ENCODE measurements at places on chromosomes 12 and 14. TPM values are rescaled to one million over a fixed set of nuclear protein-coding genes. Genes with fewer than 3 reads are reported as not detected.
A peak's percentile ranks its signal among the peaks of the same experiment; 100 is the strongest.

DNA sequence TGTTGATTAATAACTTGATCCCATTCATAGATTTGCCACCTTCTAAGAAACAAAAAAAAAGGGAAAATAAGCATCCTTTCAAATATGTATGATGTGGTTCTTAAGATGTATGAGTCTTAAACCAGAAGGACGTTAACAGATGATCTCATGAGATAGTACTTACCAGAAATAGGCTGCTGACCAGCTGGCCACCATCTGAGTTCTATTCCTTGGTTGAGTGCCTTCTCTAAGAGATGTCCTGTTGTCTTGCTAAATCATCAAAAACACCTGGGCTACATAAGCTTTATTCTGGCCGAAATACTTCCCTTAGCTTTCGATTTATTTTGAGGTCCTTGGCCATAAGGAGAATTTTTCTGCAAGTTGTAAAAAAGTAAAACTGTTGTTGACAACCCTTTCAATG, 55.6 kb downstream of the GPR65 start:
- no peak for DNase-seq

DNA sequence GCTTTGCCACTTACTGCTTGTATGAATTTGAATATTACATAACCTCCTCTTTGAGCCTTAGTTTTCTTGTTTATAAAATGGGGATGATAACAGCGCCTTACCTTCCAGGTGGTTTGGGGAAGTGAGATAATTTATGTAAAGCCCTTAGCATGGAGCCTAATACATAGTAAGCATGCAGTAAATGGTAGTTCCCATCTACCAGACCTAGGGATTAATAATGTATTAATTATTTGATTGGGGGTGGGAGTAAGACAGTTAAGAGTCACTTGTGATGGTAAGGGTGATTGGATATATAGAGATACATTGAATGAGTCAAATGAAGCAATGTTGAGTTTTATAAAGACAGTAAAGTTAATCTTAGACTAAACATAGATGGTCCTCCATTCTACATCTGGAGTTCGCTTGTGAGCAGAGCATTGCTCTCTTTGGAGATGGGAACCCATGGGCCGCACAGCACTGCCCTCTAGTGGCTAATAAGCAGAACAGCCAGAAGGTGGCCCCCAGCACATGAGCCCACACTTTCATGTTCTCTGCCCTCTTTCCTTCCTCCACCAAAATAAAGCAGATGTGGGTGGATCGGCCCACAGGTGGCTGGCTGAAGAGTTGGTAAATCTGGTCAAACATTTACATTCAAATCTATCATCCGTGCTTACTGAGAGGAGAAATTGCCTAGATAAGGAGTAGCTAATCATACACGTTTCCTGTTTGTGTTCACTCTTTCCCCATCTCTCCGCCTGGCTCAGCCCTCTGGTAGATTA, 26.5 kb upstream of the TAMALIN start:
- peak; percentile 58 for DNase-seq

- DNase-seq = no peak
These were observed 65.6 kb downstream of the CCDC88C start for GRCh38 chr14:91352053-91352452.

GRCh38 chr12:16857456-16857923, 251.5 kb upstream of the LMO3 start:
- DNase-seq = no peak

DNA sequence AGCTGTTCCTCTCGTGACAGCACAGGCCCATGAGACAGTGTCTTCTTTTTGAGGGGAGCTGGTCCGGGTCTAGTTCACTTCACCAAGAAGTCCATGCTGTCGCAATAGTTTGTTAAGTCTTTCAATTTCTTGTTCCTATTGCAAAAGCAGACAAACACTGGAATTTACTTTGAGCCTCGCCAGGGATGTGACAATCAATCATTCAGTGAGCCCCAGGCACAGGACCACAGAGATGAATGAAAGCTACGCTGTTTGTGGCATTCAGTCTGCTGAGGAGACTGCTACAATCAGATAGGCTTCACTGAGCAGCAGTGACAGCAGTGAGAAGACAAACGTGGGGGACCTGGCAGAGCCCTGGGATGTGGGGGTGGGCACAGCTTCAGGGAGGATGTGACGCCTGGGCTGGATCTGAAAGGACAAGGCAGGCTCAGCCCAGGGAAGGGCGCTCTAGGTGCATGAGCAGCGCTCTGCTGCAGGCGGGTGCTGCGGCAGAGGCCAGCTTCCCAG, 35.5 kb downstream of the TCTN1 start:
- no peak for DNase-seq

- DNase-seq = no peak
These were observed 15.0 kb downstream of the MDM1 start for GRCh38 chr12:68317047-68317667.

DNA sequence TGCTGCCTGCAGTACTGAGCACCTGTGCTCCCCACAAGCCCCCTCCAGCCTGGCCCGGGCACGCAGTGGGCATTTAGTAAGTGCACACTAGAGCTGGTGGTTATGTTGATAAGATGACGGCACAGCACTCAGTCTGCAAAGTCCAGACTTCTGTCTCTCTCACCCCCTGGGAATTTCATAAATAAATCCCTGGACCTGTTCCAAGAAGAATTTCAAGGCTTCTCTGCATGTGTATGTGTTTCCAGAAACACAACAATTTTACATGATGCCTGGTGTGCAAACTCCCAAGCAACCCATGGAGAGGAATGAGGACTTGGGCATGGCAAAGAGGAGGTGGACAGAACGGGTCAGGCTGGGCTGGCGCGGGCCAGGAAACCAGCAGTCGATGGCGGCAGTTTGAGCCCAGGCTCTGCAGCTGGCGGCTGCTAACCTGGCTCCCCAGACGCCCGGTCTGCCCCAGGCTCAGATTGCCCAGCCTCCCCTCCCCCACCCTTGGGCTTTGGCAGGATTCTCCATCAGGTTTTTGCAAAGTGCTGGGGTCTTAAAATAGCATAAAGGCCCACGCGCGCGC, 10.4 kb upstream of the ACVR1B start:
- DNase-seq = no peak

DNA sequence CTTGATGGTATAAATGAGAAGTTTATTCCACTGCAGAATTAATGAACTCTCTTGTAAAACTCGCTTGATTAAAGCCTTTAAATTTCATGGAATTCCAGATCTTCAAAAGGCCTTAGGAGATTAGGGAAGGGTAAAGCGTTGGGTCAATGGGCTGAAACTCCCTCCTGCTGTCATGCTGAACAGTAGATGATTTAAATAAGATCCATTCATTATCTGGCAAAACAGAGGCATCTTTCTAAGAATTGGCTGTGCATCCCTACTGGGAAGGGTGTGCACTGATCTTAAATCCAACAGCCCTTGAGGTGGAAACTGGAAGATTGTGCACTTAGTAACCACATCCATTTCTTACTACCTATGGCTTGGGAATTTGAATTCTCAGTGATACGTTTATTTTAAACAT, 56.0 kb downstream of the PLCZ1 start:
- no peak for DNase-seq

DNA sequence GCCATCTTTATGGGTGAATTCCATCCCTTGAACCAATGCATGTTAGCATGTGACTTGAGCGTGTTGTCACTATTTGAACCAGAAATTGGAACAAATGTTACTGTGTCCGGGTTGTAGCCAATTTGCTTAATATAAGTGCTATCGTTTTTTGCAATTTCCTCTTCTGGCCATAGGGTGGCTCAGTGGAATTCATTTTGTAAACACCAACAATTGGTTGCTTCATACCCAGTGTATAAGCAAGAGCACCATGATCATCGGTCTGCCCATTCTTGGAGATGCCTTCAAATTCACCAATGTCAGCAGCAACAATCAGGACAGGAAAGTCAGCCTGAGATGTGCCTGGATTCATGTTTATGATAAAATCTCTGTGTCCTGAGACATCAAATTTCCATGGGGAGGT, 5.0 kb upstream of the NEDD1 start:
- no peak for DNase-seq

Gene IFI27
- total RNA-seq = not detected

Gene CCDC197
- total RNA-seq = not detected
